ENCODE measurements at places on chromosomes 12 and 14. TPM values are rescaled to one million over a fixed set of nuclear protein-coding genes. Genes with fewer than 3 reads are reported as not detected.

- DNase-seq = no peak
Observed at GRCh38 chr12:126487431-126487980, 1422.3 kb downstream of the AACS start.

DNA sequence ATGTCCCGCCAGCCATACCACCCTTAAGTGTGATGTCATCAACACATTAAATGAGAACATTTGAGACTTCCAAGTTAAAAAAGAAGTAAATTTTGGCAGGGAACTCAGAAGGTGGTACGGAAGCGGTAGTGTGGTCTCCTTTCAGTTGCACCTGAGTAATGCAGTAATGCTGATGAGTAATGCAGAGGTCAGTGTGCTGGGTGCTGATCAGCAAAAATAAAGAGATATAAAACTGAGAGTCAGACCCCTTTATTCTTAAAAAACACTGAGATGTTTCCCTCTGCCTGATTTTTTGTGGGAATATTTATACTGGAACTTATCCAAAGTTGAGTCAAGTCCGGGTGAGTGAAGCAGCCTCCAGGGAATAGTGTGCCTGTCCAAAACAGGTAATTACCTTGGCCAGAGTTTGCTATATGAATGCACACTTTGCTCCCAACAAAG lies 370.6 kb upstream of the PRICKLE1 start:
- DNase-seq = no peak

GRCh38 chr12:90831712-90832111 lies 123.3 kb downstream of the CCER1 start:
- DNase-seq = no peak

DNA sequence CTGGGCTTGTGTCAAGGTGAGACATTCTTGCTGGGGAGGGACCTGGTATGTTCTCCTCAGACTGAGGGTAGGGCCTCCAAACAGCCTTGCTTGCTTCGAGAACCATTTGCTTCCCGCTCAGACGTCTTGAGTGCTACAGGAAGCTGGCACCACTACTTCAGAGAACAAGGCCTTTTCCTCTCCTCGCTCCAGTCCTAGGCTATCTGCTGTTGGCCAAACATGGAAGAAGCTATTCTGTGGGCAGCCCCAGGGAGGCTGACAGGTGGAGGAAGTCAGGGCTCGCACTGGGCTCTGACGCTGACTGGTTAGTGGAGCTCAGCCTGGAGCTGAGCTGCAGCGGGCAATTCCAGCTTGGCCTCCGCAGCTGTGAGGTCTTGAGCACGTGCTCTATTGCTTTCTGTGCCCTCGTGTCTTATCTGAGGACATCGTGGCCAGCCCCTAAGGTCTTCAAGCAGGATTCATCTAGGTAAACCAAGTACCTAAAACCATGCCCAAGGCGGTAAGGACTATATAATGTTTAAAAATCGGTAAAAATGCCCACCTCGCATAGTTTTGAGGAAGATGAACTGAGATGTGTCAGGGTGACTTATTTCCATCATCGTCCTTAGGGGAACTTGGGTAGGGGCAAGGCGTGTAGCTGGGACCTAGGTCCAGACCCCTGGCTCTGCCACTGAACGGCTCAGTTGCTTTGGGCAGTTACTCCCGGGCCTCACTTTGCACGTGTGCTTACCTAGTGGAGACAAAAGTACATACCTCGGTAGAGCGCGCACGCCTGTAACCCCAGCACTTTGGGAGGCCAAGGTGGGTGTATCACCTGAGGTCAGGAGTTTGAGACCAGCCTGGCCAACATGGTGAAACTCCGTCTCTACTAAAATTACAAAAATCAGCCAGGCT lies 4.3 kb downstream of the GAPDH start:
- DNase-seq = no peak

GRCh38 chr12:29072631-29073030 lies 76.4 kb upstream of the FAR2 start:
- no peak for DNase-seq

DNA sequence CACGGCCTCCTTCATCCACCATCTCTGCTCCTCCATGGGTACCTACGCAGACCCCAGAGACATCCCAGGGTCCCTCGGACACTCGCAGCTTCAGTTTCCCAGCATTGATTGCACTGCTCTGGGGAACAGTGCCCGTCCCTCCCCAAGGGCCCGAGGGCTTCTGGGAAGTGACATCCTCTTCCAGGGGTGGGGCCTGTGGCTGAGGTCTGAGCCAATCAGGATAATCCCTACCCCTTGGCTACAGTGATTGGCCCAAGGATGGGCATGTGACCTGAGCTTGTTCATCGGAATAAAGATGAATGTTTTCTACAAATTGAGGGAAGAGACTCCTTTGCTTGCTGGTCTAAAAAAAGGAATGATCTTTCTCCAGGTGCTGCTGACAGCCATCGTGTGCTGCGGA lies 37.3 kb upstream of the MYL2 start:
- no peak for DNase-seq

DNA sequence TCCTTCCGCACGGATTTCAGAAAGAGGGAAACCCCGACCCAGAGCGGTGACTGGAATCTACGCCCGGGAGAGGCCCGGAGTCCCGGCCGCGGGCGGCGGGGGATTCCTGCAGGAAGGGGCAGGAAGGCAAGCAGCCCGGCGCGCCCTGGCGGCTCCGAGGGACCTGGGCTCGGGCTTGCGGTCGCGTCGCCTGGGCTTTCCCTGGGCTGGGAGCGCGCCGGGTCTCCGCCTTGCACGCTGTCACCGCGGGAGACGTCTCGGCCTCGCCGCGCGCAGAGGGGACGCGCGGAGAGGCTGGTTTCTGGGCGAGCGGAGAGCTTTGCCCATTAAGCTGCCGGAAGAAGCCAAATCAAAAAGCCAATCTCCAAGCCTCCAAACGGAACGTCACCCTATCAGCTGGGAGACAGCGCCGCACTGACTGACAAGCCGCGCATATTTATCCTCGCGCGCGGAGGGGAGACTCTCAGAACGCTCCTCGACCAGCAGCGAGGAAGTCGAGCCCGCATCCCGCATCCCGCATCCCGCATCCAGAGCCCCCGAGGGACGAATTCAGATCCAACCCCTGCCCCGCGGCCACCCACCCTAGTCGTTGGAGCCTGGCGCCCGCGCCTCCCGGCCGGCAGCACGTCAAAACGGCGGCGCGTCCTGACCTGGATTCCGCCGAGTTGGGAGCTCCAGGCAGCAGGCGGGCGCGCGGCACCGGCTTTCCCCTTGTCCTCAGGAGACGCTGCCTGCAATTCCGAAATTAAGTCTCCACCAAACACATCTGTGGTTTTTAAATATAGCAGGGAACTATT lies at the start of gene SLC8A3:
SLC8A3 (minus strand) TSS at position 293 of the 797 bp plus-strand sequence. CDS start 20,529 bp downstream, outside the sequence.
- no peak for DNase-seq

DNA sequence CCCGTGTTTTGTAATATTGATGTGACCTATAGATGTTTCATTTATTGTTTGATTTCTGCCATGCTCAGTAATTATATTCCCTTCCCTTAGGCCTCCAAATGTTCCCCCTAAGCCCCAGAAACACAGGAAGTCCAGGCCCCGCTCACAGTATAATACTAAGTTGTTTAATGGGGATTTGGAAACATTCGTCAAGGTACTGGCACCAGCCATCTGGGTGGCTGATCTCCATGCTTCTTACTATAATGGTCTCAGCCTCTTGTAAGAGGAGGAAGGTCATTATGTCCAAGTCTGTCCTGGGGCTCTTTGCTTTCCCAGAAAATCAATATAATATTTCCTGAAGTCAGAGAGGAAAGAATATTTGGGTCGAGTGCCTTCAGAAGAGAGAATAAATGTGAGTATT lies 130.9 kb downstream of the KICS2 start:
- DNase-seq = no peak

GRCh38 chr12:2212971-2213869 lies 160.4 kb downstream of the CACNA1C start:
- DNase-seq = no peak

- DNase-seq = no peak
Observed at GRCh38 chr14:96380735-96381134, 11.2 kb upstream of the AK7 start.

DNA sequence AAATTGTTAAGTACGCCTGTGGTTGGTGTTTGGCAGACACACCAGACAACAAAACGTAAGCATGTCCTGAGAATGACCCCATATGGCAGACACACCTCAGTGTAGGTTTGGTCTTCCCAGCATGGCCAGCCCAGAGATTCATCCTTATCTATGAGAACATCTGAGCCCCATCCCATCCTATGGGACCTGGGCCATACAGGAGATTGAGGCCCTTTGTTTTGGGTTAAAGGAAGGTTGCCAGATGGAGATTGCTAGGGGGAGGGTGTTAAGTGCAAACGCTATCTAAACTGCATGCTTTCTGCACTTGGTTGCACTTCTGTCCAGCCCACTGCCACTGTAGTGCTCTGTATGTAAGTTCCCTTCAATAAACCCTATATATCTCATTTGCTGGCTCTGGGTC lies 4.1 kb upstream of the PCNX4 start:
- DNase-seq = no peak

- no peak for DNase-seq
Observed at GRCh38 chr12:8678661-8679111, 16.1 kb upstream of the MFAP5 start.

GRCh38 chr12:27919671-27920235 lies 52.8 kb downstream of the PTHLH start:
- DNase-seq = no peak

- DNase-seq = no peak
Observed at GRCh38 chr12:50132505-50133135, 20.6 kb downstream of the COX14 start.

DNA sequence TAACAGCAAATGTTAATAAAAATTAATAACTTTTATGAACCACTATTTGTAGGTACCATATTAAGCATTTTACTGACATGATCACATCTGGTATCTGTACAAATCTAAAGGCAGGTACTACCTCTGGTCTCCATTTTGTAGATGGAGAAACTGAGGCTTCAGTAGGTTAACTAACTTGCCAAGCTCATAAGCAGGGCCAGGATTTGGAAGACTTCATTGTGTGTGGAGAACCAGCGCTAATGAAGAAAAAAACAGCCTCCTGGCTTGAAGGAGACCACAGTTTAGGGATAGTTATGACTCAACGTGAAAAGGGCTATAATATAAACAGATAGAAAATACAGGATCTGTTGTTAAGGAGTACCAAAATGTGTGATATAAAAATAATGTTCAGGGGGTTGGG lies 1.0 kb downstream of the NUP37 start:
- no peak for DNase-seq

- DNase-seq = no peak
Observed at GRCh38 chr14:101398011-101398410, 163.3 kb upstream of the DIO3 start.

DNA sequence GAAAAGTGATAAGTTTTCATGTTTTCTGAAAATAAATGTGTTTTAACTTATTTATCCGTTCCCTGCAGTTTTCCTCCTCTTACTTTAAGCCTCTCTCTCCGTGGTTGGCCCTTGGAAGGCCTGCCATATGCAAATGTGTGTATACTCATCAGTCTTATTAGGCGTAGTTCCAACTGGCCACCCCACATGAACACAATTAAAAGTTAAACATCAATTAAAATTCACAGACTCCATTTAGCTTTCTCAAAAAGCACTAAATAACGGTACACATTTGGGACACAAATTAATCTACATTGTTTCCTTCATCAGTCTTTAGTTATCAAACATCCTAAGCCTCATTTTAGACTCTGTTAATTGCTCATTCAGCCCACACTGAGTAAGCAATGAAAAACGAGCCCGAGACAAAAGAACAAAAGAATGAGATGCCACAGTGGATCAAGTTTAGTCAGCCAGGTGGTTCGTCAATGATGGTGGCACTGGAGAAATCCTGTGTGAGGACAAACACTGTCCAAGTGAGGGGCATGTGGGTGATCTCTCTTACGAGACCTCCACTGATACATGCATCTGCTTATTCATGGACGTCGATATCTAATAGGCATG lies 76.0 kb upstream of the TMCC3 start:
- DNase-seq = no peak

GRCh38 chr14:68292441-68293215 lies 473.0 kb downstream of the RAD51B start:
- no peak for DNase-seq

GRCh38 chr12:77231501-77231918 lies 166.1 kb upstream of the E2F7 start:
- peak; percentile 73 for DNase-seq

GRCh38 chr12:63208956-63209355 lies 58.0 kb upstream of the AVPR1A start:
- DNase-seq = no peak

GRCh38 chr12:212715-213526 lies 1.0 kb downstream of the SLC6A12 start:
- DNase-seq = no peak

GRCh38 chr12:70383484-70383883 lies 17.4 kb downstream of the KCNMB4 start:
- DNase-seq = no peak

Gene LPCAT3
- total RNA-seq = 50.8 TPM

Gene CLEC4A
- total RNA-seq = 3.1 TPM

Gene GNB3
- total RNA-seq = not detected

Gene DIO2
- 0.56 TPM for total RNA-seq

Gene PTPRQ
- 0.47 TPM for total RNA-seq

Gene SLC8A3
- 0.24 TPM for total RNA-seq

Measured in omental fat pad (tissue), 4 donors.